ENCODE measurements at places on chromosomes 1 and 21. TPM values are rescaled to one million over a fixed set of nuclear protein-coding genes. Genes with fewer than 3 reads are reported as not detected.

- peak; percentile 74 for DNase-seq
Observed at GRCh38 chr1:151980287-151981177, 13.1 kb downstream of the S100A10 start.

DNA sequence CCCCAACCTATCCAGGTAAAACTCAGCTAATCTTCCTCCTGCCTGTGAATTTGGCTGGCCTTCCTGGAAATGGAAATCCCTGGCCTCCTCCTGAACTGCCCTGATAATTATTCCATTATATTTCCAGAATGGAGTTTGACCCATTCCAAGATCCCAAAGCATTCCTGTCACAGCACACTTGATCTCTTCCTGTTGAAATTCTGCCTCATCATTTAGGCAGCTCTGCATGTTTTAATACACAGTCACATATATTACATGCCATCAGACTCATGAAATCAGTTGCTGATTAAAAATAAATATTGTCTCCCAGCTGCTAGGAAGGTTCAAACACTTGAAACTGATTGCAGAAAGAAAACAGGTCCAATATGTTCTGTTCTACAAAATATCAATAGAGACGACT, 148.2 kb upstream of the PALMD start:
- no peak for DNase-seq

- DNase-seq = peak; percentile 91
Observed at GRCh38 chr1:39892601-39893595, 8.8 kb downstream of the MYCL start.

DNA sequence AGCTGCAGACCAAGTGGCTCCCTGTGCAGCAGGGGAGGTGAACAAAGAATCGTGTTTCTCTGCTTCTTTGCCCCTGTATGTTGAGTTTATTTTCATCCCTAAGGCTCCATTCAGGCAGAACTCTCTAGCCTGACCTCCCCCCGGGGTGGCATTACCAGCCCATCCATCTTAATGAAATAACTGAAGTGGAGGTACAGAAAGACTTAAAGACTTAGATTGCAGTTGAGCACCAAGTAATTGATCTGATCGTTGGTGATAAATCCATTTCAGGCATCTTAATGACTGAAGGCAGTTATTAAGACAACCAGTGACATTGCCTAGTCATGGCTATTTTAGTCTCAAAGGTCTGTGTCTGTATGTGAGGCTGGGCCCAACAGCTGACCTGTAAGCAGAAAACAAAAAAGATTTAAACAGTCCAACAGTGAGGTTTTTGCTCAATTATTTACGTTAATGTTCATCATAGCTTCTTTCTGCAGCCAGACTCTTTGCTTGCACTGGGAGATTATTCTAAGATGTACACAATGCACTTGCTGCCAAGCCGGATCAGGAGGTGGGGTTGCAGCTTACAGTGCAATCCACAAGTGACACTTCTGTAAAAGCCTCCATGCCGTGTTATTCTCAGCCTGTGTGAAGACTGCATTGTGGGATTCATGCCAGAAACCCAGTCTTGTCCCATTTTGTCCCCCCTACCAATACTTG, 363.0 kb upstream of the DUSP10 start:
- no peak for DNase-seq

Gene NBPF6
- not detected for total RNA-seq

DNA sequence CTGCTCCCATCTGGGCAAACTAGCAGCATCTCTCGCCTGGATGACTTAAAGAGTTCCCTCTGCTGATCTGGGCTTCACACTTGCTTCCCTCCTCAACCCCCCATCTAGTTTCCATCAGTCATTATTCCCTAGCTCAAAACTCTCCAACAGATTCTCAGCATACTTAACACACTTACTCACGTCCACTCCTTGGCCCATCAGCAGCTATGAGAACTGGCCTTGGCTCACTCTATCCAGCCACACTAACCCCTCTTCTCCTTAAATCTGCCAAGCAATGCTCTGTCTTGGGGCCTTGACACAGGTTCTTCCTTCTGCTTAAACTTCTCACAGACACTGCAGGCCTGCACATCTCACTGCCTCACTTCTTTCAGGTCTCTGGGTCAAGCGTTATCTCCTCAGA, 41.6 kb downstream of the GNG12 start:
- DNase-seq = peak; percentile 93

DNA sequence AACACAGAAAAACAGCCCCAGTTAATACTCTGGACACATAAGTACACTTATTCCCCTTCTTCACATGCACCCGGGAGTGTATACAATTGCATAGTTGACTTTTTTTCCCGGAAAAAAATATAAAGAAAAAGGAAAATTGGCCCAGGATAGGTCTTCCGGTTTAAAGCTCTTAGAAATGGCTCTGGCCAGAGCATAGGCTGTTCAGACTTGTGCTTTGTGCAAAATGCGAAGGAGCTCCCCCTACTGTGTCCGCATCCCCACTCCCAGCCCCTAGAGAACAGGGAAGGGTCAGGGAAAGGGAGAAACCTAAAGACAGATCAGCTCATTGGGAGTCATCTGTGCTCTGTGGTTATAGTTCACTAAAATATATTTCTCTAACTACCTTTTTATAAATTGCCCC, 5.5 kb upstream of the MTMR11 start:
- DNase-seq = no peak

Gene AHCYL1
- total RNA-seq = 120 TPM

Gene ST6GALNAC3
- 0.50 TPM for total RNA-seq

- no peak for DNase-seq
Observed at GRCh38 chr1:16143005-16143565, 12.8 kb downstream of the EPHA2 start.

DNA sequence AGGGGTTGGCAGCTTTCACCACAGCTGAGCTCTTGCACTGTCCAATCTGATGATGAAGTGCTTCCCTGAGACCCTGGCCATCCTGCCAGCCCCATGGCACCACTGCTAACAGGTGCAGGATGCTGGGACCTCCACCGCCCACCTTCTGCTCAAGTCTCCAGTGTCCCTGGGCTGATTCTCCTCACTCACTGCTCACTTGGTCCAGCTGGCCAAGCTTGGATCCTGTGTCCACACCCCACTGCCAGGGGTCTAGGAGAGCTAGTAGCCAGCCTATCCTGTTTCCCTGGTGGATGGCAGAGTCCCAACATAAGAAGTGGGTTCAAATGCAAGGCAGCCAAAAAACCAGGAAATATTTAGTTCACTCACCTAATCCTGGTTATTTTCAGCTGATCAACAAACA, 217.2 kb upstream of the IRF2BP2 start:
- no peak for DNase-seq

Measured in renal cortical epithelial cell (primary cell).